Right hindlimb (tissue), 1 donor: ENCODE measurements at places on chromosomes 6 and 20.

DNA sequence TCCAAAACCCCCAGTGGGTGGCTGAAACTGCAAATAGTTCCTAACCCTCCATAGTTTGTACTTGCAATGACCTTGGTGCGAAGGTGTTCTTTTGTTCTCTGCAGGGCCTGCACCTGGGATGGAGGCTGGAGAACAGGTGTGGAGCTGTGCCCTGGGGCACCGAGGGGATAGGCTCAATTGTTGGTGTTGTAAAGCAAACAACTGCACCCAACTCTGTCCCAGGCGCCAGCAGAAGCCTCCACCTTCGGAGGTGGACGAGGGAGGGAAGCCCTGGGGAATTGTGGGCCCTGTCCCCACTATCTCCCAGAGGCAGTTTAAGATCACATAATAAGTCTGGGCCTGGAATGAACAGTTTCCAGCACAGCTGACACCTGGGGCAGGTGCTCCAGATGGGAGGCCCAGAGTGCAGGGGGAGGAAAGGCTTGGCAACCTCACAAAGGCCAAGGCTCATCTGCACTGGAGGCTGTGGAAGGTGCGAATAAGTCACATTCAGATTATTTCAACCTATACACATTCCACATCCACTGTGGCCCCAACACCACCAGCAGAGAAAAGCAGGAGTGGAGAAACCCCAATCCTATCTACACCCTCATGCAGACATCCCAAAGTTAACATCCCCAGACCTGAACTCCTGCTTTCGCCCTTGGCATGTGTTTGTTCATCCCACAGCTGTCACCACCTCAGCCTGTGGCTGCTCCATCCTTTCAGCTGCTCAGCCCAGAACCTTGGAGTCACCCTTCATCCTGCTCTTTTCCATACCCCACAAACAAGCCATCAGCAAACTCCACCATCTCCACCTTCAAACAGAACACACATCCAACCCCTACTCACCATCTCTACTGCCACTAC is 12.3 kb upstream of the CBFA2T2 start:
- DNase-seq: no peak

DNA sequence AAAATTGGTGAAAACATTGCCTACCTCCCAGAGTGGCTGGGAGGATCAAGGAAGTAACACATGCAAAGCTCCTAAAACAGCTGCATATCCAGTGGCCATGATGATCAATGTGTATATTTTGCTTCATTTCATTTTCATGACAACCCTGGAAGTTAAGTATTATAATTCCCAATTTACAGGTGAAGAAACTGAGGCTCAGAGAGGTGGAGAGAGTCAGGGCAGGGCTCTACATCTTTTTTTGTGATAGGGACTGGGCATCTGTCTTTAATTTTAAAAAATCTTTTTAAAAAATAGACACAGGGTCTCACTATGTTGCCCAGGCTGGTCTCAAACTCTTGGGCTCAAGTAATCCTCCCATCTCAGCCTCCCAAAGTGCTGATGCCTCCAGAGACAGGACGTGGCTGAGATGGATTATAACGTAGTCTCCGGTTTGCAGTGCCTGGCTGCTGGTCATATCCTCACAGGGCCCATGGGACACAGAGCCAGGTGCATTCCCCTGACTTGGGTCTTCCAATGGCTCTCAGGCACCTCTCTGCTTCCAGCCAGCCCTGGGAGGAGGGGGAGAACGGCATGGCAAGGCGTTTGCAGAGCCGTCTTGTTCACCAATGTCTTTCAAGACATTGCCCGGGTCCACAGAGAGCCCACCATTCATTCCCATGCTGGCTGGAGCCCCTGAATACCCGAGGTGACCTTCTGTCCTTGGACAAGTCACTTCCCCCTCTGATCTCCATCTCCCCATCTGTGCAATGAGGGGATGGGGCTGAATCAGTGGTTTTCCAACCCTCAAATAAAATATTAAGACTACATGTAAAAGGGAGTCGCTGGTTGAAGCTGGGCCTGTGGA is 38.3 kb downstream of the HNF4A start:
- DNase-seq: no peak

- DNase-seq: no peak
Measured at GRCh38 chr20:63254232-63254605, at the start of gene NKAIN4. NKAIN4 (minus strand) TSS chr20:63254463; CDS start chr20:63254450, 13 bp downstream.

- no peak for DNase-seq
Measured at GRCh38 chr6:109321752-109322151, 60.5 kb downstream of the CD164 start.

DNA sequence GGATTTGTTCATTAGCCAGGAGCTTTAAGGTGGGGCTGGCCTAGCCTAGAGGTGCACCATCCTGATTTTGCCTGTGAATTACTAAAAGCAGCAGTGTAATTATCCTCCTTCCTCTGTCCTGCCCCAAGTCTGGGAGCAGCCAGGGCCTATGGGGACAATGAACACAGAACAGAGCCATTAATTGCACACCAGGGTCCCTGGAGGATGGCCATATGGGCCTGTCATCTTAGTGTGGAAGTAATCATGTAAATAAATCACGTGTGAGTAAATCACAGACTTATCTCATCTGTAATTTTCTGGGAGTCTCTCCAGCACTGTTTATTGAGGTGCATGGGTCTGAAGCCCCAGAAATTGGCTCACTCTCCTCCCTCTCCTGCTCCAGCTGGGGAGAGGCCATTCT is 176.3 kb downstream of the LRFN2 start:
- DNase-seq: no peak

DNA sequence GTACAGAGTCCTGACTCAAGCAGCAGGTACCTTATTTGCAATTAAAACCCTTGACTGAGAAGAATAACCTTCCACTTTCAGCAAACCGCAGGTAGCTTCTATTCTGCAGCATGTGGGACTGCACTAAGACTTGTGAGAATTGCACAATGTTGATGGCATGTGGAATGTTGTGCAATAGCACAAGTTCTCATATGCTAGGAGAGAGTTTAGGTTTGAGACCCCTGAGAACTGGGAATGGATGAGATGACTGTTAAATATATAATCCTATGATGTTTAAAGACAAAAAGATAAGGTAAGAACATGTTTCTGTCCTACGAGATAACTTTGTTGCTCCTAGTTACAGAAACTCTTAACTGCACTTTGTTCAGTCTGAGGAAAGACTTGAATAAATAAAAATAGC is 194.6 kb downstream of the OTOR start:
- no peak for DNase-seq

GRCh38 chr6:12012038-12012557 is at the start of gene HIVEP1:
HIVEP1 (plus strand) TSS chr6:12012312; CDS start chr6:12015629, 3,317 bp downstream.
- no peak for DNase-seq

DNA sequence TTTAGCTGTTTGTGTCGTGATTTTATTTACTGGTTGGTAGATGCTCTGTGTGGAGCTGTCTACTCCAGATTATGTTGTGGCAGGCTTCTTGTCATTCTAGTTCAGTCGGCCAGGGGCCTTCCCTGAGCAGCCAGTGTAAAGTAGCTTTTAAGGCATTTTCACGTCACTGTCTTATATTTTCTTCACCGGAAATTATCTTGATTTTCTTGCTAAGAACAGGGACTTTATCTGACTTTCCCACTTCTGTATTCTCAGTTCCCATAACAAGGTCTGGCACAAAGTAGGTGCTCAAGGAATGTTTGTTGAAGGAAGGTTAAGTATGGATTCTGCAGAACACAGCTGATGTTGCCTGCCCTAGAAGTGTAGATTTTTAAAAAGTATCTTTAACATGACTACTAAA is 868 bp downstream of the LTV1 start:
- no peak for DNase-seq

GRCh38 chr6:79671600-79672266 is 40.6 kb downstream of the SH3BGRL2 start:
- DNase-seq: no peak

DNA sequence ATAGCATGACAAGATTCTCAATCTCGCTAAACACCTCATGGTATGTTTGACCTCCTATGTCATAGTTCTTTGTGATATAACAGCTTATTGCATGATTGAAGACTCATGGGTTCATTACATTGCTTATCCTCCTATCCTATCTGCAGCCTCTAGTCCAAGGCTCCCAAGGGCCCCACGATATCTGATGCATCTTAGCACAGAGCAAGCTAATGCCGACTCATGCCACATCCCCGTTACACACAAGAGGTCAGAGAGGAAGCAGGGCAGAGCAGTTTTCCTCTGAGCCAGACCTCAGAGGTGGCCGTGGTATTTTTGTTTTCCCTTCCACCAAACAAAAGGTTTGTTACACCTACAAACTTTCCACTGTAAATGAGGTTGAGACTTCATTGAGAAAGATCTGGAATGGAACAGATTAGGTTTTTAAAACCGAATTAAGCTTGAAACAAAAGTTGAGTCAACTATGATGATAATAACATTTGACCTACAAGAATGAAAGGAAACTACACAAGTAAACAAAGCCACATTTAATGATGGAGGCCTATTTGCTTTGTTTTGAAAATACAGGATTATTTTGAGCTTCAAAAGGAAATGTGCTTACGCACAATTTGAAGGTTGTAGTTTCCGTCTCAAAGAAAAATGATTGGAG is 133.9 kb upstream of the MYLIP start:
- DNase-seq: no peak

GRCh38 chr6:89797317-89797716 is 22.3 kb downstream of the MDN1 start:
- no peak for DNase-seq

DNA sequence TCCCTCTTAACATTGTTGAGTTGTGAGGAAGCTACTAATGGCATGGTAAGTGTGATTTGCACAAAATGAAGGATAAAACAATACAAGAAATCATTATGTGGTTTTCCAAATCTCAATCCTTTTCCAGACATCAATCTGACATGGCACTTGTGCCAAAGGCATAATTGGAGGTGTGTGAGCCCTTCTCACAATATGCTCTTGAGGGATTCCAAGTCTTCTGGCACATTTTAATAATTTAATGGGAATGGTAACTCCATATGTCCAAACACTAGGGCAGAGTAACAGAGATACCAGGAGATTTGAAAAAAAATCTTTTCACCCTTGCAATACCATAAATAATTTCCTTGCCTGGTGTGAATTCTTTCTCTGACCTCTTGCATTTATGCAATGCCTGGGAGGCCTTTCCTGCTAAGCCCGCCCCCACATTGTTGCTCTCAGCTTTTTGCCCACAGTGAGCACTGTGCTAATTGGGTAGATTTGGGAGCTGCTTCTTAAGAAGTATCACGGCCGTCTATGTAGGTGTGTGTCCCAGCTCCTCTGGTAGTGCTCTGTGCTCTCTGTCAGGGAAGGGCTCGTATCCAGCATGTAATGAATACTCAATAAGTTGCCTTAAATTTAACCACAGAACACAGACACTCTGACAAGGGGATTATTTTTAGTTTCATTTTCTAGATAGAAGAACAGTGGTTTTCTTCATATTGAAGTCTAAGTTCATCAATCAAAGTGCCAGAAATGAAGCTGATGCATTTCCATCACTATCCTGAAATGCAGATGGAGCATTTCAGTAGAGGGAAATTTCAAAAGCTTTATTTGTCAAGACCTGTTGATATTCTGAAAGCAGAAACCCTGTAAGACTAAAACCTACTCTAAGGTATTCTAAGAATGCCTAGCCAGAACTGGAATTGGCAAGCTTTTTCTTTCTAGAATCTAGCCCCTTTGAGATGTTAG is 54.4 kb upstream of the CEP85L start:
- DNase-seq: peak; percentile 32

GRCh38 chr20:48919882-48920526 is 1.5 kb upstream of the ARFGEF2 start:
- no peak for DNase-seq

GRCh38 chr6:53484476-53485280 is 60.2 kb downstream of the GCLC start:
- peak; percentile 56 for DNase-seq

DNA sequence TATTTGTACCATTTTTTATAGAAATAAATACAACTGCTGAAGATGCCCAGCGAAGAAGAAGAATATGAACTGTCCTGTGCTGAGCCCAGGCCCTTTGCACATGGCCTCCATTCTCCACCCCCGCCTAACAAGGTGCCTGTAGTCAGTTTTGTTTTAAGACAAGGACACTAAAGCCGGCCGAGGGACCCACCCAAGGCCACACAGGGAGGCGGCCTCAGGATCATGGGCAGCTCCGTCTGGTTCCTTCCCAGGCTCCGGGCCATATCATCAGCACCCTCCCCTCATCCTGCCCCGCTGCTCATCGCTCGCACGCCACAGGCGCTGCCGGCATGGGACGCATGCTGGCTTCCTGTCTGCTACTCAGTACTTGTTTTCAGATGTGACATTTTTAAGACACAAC is 21.3 kb downstream of the PSMG4 start:
- DNase-seq: no peak

DNA sequence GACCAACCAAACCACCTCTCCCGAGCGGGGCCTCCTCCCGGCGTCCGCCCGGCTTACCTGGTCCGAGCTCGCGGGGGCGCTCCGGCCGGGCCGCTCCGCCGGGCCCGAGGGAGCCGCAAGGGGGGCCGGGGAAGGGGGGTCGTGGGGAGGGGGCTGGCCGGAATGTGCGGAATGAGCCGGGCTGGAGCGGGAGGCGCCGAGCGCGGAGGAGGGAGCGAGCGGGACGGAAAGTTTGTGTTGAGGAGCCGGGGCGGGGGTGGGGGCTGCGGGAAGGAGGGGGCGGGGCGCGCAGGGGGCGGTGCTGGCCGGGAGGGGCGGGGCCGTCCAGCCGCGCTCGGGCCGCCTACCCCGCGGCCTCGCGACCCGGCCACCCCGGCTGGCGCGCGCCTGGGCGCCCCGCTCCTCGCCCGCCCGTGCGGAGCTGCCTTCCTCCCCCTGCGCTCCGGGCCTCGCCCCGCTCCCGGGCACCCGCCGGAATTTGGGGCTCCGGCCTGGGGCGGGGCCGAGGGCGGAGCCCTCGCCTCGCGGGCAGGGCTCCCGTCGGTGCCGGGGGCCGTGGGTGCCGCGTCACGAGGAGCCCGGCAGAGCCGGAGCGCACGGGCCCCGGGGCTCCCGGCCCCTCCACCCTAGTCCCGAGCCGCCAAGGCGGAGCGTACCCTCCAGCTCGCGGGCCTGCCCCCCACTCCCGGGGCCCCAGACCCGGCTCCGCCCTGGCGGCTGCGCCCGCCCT is at the start of gene TEAD3:
Gene TEAD3, minus strand, starts transcription at position 239 of the 730 bp plus-strand sequence.
- peak; percentile 89 for DNase-seq

- no peak for DNase-seq
Measured at GRCh38 chr20:2891343-2891742, 18.1 kb downstream of the PTPRA start.
